ENCODE measurements at places on chromosomes 16 and 17.
A peak's percentile ranks its signal among the peaks of the same experiment; 100 is the strongest.

DNA sequence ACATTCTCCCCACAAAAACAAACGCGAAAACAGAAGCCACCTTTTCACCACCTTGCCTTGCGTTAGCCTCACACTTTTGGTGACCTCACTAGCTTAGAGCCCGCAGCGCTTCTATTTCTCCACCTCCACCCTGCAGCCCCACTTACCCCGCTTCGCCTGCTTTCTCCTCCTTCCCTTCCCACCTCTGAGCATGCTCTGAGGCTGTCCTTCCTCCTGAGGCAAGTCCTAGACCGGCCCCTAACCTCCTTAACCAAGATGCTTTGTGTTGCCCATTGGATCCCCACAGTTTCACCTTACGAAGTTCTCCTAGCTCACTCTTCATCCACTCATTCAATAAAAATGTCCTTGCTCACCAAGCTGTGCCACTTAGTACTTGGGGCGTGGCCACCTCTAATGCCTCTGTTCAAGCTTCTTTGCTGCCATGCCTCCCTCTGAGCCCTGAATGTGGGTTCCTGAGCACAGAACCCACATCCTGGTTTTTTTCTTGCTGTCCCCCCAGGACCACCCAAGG is 1.3 kb downstream of the GNGT2 start:
- DNase-seq = no peak

DNA sequence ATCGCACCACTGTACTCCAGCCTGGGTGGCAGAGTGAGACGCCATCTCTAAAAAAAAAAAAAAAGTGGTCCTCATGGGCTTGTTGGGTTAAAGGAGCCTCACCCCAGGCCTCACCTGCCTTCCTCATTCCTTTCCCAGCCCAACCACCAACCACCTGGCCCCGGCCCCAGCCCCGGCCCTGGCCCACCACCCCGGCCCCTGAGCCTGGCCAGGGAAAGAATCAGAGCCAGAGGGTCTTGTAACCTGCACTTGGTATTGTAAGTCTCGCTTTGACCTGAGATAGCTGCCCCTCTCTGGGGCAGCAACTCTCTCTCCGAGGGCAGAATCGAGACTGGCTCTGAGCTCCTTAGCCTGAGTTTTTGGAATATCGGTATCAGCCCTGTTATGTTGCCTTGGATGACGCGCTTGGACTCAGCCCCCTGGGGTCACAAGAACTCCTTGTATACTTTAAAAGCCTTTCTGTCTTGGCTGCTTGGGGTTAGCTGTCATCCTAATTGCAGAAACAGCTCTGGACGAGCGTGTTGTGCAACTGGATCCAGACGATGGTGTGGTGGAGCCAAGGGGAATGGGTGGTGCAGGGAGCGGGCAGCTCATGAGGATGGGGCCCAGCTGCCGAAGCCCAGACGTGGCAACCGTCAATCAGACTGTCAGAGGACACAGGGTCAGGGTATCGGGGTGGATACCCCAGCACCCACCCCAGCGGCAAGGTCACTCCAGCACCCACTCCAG is 14.6 kb downstream of the SMTNL2 start:
- no peak for DNase-seq

- DNase-seq = no peak
Measured at GRCh38 chr17:27568216-27568615, 62.8 kb upstream of the LGALS9 start.

- DNase-seq = no peak
Measured at GRCh38 chr16:24544640-24545039, 5.3 kb downstream of the RBBP6 start.

DNA sequence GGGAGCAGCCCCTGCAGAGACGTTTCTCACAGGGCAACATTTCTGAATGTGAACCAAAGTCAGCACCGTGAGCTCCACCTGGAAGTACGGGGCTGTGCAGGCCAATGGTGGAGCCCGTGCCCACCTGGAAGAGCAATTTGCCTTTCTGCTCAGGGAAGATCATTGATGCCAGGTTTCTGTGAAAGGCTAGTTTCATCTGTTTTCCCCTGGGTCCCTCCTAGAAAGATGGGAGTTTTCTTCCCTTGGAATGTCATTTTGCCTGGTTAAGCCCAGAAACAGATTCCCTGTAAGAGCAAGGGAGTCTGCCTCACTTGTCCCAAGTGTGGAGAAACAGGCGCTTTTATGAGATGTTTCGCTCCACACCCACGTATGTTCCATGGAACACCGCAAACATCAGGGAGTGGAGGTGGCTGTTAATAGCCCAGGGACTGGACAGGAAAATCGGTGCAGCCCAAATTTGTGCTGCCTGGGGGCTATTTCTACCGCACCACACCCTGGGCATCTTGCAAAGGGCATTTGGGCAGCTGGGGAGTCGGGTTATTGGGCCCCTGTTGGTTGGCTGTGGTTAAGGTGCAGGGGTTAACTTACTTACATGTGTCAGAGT is 2.6 kb downstream of the SLC6A4 start:
- no peak for DNase-seq

GRCh38 chr17:30547778-30548573 is 70.8 kb downstream of the GOSR1 start:
- DNase-seq = no peak

- DNase-seq = no peak
Measured at GRCh38 chr17:20988896-20989295, 53.9 kb downstream of the USP22 start.

GRCh38 chr17:60971515-60972369 is 294.1 kb downstream of the BCAS3 start:
- DNase-seq = peak; percentile 9

DNA sequence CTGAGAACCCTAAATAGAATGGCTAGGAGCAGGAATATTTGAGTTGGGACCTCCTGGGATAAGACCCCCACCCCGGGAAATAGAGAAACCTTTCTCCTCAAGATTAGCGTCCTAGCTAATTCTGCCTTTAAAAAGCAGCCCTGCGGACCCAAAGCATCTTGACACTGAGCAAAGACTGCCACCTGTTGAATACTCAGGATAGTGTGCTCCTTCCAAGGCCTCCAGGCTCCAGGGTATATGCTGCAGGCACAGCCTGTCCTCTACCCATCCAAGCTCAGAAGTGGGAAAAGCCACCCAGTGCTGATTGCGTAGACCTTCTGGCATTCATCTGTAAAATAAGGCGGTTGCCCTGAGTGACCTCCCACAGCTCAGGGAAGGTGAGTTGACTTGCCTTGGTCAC is 456.2 kb upstream of the DYNLRB2 start:
- no peak for DNase-seq

- DNase-seq = no peak
Measured at GRCh38 chr16:8953064-8953463, 10.6 kb downstream of the USP7 start.

GRCh38 chr17:57338257-57338914 is 82.1 kb downstream of the MSI2 start:
- DNase-seq = no peak

DNA sequence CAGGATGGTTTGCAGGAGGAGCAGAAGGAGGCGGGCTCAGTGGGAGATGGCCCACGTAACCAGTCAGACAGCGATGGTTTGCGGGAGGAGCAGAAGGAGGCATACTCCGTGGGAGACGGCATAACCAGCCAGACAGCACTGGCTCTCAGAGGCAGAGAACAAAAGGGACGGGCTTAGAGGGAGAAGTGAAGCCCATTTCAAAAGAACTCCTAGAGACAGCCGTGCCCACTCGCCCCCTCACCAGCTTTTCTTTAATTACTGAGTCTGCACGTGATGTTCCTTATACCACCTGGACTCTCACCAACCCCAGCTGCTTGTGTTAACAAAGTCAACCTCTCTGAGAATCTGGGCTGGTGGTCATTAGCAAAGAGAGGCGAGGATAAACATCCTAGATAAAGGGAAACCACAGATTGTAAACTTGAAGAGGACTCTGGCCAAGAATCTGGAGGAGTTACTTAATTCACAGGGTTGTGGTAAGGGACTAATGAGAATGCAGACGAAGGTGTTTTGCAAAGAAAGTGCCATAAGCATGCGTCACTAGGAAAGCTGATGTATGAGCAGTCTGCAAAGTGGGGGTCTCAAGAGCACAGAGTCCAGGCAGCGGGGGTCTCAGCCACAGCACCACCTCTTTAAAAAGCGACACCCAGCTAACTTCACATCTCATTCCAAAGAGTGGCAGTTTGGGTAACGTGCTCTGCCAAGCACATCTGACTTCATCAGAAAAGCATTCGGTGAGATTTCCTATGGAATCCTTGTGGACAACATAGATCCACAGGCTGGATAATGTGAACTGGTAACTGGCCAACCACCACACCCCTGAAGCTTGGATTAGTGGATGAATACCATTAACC is 51.7 kb downstream of the NXN start:
- no peak for DNase-seq

DNA sequence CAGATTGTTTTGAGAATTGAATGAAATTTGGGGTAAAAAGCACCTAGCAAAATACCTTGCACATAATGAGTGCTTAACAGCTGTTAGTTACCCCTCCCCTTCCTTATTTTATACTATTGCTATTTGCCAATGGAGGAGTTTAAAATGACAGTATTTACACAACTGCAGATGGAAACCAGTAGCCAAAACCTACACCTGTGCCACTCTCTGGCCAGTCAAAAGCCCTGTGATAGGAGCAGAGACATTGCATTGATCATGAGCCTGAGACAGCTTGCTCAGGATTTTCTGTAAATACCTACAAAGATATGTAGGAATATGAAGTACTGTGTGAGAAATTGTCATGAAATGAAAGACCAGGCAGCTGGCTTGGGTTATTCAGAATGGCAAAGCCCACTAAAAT is 115.3 kb upstream of the HLF start:
- DNase-seq = no peak

- no peak for DNase-seq
Measured at GRCh38 chr17:45031231-45032173, 19.9 kb downstream of the DCAKD start.

DNA sequence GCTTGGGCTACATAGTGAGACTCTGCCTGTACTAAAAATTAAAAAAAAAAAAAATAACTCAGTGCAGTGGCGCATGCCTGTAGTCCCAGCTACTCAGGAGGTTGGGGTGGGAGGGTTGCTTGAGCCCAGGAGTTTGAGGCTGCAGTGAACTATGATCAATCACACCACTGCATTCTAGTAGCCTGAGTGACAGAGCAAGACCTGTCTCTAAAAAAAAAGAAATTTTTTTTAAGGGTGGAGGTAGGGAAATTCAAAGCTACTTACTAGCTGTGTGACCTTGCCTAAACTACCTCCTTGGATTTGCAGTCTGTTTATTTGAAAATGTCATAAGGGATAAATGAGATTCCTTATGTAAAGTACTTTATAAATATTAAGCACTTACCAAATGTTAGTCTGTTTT is 3.4 kb upstream of the SMPD3 start:
- no peak for DNase-seq

GRCh38 chr17:7014995-7015958 is 2.9 kb downstream of the RNASEK start:
- DNase-seq = peak; percentile 80

- DNase-seq = no peak
Measured at GRCh38 chr16:69143116-69143515, 10.7 kb downstream of the UTP4 start.

- no peak for DNase-seq
Measured at GRCh38 chr16:88758944-88759244, 26.1 kb downstream of the PIEZO1 start.

DNA sequence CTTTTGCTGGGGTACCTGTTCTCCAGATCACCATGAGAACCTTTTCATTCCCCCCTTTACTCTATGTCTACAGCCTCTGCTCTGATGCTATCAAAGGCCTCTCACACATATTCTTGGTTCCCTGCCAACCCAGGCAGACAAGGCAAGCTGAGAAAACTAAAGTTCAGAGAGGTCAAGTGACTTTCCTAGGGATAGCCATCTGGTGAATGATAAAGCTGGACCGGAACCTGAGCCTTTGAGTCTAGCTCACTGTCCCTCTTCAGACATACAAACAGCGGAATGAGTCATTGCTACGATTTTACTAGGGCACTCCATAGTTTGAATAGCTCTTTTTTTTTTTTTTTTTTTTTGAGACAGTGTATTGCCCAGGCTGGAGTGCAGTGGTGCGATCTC is 73.3 kb downstream of the XYLT1 start:
- no peak for DNase-seq

GRCh38 chr17:74512036-74512435 is 19.2 kb downstream of the CD300LB start:
- no peak for DNase-seq

- DNase-seq = peak; percentile 5
Measured at GRCh38 chr16:87278191-87279093, 38.8 kb downstream of the C16orf95 start.

DNA sequence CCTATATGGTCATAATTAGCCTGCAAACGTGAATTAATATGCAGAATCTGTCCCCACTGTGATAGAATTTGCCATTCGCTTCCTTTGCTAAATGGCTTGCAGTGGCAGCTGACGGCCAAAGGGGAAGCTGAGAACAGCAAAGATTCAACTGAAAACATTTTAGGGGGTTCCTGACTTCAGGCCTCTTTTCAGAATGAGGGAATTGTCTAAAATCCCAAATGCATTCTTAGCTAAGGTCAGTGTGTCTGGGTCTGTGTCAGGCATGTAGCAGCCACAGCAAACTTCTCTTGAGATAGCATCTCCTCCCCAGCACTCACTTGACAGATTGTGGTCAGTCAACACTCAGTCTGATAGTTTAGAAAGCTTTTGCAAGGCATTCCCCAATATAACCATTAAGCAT is 701.1 kb downstream of the WWOX start:
- no peak for DNase-seq

DNA sequence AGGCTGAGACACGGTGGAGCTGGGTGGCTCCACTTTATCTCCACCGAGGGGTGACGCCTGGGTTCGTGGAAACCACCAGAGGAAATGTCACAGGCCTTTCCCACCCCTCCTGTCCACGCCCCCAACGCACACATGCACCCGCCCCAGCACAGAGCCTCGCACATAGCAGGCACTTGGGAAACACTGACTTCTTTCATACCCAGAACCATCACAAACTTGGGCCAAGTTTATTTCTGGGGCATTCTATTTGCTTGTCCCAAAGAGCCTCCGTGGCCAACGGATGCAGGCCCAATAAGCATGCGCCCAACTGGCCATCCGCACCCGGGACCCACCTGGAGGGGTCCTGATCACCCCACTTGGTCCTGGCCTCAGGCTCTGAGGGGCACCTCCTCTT is 3.3 kb downstream of the BCAR1 start:
- no peak for DNase-seq
